ENCODE measurements at places on chromosomes 1 and 21.

DNA sequence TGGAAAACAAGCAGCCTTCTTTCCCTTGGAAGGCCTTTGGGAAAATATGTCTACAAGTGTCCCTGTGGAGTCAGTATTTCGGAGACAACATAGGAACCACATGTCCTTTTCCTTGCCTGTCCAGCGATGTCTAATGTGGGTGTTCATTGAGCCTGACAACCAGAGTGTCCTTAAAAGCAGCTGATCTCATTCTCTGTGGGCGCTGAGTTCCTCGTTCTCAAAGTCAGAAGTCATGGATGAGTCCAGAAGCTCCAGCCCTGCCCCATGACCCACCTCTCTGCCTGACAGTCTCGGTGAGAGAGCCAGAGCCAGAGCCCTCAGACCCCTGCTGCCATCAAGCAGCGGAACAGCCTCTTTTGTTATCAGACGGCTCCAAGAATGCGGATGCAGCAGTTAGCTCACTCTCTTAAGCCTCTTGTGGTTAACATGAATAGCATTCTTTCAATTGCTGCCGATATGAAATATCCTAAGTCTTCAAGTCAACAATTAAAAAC lies 329.2 kb downstream of the TGFB2 start:
- DNase-seq = no peak

DNA sequence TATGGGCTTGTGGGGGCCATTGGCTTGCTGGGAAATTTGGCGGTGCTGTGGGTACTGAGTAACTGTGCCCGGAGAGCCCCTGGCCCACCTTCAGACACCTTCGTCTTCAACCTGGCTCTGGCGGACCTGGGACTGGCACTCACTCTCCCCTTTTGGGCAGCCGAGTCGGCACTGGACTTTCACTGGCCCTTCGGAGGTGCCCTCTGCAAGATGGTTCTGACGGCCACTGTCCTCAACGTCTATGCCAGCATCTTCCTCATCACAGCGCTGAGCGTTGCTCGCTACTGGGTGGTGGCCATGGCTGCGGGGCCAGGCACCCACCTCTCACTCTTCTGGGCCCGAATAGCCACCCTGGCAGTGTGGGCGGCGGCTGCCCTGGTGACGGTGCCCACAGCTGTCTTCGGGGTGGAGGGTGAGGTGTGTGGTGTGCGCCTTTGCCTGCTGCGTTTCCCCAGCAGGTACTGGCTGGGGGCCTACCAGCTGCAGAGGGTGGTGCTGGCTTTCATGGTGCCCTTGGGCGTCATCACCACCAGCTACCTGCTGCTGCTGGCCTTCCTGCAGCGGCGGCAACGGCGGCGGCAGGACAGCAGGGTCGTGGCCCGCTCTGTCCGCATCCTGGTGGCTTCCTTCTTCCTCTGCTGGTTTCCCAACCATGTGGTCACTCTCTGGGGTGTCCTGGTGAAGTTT lies 550 bp downstream of the RXFP4 start:
- DNase-seq = no peak

DNA sequence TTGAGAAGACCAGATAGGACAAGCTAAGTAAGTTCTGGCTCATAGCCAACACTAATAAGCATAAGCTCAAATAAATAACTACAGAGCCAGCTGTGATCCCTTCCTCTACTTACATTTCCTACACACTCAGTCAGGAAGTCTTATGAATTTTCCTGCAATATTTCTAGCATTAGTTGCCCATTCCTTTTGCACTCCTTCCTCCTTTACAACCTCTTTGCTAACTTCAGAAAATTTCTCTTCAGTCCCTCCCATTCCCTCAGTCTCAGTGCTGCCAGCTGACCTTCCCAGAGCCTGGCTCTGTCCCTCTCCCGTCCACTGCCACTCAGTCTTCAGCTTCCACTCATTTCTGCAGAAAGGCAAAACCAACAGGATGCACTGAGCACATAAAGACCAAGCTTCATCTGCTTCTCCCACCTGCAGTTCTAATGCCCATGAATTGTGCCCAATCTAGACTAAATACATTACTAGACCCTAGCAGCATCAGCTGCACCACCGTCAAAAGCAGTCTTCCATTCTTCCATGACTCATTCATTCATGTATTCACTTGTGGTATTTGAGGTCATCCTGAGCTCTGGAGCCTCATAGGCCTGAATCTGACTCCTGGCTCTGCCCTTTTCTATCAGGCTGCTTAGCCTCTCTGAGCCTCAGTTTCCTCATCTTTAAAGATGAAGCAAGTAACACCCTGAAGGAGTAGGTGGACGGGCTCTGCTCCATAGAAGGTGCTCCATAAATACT lies 54.6 kb upstream of the SIPA1L2 start:
- no peak for DNase-seq

GRCh38 chr1:32353431-32353830 lies 8.9 kb downstream of the FAM229A start:
- no peak for DNase-seq

DNA sequence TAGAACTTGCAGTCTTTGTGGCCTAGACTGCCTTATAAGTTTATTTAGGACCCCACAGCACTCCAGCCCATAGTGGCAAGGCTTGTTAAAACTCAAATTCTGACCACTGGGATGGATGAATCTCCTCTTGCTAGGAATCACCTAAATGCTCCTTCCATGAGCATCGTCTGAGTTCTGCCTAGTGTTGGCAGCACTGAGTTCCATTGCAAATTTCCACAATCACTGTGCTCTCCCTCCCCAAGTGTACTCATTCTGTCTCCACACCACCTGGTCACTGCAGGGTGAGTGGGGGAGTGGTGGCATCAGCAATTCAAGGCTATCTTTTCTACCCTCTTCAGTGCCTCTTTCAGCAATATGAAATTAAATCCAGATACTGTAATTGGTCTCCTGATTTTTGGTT lies 46.7 kb upstream of the PTBP2 start:
- DNase-seq = no peak

- no peak for DNase-seq
Measured at GRCh38 chr1:207649865-207650580, 5.1 kb downstream of the CR1L start.

GRCh38 chr1:10616696-10617095 lies 141.9 kb downstream of the PEX14 start:
- DNase-seq = no peak

DNA sequence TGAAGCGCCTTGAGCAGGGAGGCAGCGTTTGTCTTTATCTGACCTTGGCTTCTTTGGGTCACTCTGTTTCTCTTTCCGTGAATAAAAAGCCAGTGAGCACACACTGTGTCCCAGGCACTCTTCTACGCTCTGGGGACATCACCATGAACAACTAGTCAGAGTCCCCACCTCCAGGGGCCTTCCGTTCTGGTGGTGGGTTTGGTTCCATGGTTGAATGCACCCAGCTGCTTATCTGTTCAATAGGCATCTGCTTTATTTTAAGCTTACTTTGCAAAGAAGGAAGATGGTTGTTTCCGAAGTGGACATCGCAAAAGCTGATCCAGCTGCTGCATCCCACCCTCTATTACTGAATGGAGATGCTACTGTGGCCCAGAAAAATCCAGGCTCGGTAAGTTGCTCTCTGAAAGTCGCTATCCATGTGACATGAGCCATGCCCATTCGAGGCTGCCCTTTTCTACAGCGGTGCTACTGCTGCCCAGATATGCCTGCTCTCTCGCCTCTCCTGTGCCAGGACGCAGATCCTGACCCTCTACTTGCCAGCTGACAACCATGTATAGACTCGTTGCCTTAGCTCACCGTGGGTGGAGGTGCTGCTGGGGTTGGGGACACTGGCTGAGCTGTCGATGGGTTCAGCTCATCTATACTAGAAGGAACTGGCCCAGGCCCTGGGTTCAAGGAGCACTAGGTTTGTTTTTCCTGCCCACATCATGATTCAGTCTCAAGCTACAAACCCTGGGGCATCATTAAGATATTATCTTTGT lies 5.9 kb downstream of the MX1 start:
- no peak for DNase-seq

GRCh38 chr1:28437264-28437923 lies 67.9 kb downstream of the PHACTR4 start:
- DNase-seq = no peak

DNA sequence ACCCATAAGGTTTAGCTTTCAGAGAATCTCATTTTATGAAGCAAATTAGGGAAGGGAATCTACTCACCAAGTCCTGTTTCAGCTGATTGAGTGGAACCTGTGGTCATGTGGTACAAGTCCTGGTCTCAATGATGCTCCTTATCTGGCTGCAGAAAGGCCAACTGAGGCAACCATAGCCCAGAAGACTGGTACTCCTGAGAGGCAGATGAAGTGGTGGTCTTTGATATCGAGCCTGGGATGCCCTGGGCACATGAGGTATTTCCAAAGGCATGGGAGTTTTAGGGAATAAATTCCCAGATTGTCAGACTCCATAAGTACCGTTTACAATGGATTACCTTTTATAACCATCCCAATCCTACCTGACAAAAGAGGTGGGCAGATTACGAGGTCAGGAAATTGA lies 3.3 kb downstream of the MX1 start:
- no peak for DNase-seq

- DNase-seq = no peak
Measured at GRCh38 chr1:10651793-10652192, 144.7 kb downstream of the CASZ1 start.

GRCh38 chr1:192600275-192600674 lies 24.7 kb downstream of the RGS1 start:
- no peak for DNase-seq

- DNase-seq = no peak
Measured at GRCh38 chr1:247646867-247647266, 32.7 kb downstream of the OR13G1 start.

DNA sequence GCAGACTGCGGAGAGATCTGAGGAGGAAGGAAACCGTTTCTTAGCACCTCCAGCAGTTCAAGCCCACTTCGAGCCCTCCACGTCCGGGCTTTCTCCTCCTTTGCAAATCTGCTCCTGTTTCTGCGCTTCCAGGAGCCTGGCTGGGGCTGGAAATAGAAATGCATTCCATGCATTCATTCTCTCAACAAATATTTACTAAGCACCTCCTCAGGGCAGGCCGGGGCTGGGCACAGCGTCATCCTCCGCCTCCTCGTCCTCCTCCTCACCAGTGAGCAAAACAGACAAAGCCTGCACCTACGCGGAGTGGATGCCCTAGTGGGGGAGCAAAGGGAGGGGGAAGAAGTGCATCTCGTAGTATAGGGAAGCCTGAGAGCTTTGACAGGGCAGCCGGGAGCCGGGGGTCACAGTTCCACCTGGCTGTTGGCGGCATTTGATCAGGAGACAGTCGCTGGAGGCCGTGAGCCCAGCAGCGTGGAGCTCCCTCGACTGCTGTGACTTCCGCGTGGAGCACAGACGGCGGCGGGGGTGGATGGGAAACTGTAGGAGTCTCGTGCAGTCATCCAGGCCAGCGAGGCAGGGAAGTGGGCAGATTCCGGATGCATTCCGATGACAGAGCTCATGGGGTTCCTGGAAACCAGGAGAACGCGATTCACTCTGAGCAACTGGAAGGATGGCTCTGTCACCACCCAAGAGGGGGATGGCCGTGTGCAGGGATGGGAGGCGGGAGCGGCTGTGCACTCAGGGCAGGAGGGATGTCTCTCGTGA lies 93.5 kb downstream of the SIK1 start:
- DNase-seq = peak; percentile 44

GRCh38 chr1:228315484-228315944 lies 91.1 kb downstream of the TRIM11 start:
- DNase-seq = no peak

DNA sequence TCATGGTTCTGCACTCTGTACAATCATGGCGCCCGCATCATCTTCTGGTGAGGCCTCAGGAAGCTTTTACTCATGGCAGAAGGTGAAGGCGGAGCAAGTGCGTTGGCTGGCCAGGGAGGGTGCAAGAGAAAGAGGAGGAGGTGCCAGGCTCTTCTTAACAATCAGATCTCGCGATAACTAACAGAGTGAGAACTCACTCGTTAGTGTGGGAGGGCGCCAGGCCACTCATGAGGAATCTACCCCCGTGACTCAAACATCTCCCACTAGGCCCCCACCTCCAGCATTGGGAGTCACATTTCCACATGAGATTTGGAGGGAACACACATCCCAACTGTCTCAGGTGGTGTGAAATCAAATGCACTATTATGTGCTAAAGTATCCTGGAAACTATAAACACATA lies 220.2 kb upstream of the CSF3R start:
- no peak for DNase-seq

GRCh38 chr1:39936724-39937491 lies 18.0 kb upstream of the MFSD2A start:
- no peak for DNase-seq

GRCh38 chr1:7089497-7089896 lies 304.2 kb downstream of the CAMTA1 start:
- no peak for DNase-seq

DNA sequence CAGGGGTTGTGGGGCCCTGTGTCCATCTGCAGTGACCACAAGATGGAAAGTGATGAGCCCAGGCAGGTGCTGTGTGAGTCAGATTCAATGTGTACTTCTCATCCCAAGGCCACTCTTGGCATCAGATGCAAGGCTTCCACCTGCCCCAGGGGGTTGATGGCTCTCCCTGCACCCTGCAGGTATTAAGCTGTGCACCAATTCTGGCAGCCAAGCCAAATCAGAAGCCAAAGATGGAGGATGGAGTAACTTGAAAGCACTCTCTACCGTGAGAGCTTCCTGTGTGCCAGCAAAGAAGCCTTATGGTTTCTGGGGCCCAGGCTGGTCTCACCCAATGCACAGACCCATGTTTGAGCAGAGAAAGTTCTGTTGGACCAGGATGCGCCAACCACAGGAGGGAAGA lies 44.3 kb upstream of the TENT5C start:
- DNase-seq = peak; percentile 68

GRCh38 chr1:207298636-207299398 lies 22.7 kb upstream of the CD55 start:
- no peak for DNase-seq

GRCh38 chr1:162159515-162159914 lies 90.0 kb downstream of the NOS1AP start:
- no peak for DNase-seq
